ENCODE measurements at places on chromosomes 16 and 17. TPM values are rescaled to one million over a fixed set of nuclear protein-coding genes. Genes with fewer than 3 reads are reported as not detected.

Gene ZFHX3
- polyA plus RNA-seq: 8.8 TPM

Gene CSNK2A2
- 92.9 TPM for polyA plus RNA-seq

Gene RNF135
- 8.7 TPM for polyA plus RNA-seq

Gene EZH1
- 22.6 TPM for polyA plus RNA-seq

Gene CRYBA1
- polyA plus RNA-seq: not detected

Gene NCBP3
- 58.2 TPM for polyA plus RNA-seq

Gene ABCA6
- polyA plus RNA-seq: 15.5 TPM

- no peak for DNase-seq
Measured at GRCh38 chr17:80513892-80514291, 30.7 kb upstream of the RPTOR start.

DNA sequence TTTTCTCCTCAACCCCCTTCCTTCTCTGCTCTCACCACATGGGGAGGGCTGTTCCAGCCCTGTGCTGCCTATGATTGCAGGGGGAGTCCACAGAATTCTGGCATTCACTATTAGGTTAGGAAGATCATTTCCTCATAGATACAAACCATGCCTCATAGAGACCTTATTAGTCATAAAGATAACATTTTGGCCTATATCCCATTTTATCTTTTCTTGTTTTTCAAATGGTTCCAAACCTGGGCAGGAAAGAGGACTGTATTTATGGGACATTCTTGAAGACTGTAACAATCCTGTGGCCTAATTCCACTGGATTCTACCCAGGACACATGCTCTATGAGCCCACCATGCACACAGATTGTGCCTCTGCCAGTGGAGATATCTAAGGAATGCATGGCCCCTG lies 51.7 kb downstream of the ASIC2 start:
- DNase-seq: no peak

DNA sequence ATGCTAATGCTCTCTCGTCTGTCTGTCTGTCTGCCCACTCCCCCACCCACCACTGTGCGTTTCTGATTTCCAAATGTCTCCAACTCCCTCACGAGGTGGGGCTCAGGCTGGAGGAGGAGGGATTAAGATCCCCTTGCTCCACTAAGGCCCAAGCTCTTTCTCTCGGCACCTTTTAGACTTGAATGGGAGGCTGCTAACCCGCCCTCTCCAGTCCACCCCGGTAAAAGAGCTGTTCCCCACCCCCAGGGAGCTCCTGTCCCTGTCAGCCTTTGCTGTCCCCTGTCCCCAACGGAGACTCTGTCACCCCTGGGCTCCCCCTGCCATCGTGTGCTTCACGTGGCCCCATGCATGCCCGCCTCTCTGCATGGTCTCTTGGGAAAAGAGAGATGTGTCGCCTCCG lies 68.5 kb upstream of the PLCG2 start:
- no peak for DNase-seq

- no peak for DNase-seq
Measured at GRCh38 chr17:49575679-49576087, at the start of gene NXPH3. Gene NXPH3 (plus strand): TSS chr17:49575871. CDS start chr17:49576220, 349 bp downstream.

GRCh38 chr16:73390936-73391335 lies 343.0 kb upstream of the ZFHX3 start:
- no peak for DNase-seq

DNA sequence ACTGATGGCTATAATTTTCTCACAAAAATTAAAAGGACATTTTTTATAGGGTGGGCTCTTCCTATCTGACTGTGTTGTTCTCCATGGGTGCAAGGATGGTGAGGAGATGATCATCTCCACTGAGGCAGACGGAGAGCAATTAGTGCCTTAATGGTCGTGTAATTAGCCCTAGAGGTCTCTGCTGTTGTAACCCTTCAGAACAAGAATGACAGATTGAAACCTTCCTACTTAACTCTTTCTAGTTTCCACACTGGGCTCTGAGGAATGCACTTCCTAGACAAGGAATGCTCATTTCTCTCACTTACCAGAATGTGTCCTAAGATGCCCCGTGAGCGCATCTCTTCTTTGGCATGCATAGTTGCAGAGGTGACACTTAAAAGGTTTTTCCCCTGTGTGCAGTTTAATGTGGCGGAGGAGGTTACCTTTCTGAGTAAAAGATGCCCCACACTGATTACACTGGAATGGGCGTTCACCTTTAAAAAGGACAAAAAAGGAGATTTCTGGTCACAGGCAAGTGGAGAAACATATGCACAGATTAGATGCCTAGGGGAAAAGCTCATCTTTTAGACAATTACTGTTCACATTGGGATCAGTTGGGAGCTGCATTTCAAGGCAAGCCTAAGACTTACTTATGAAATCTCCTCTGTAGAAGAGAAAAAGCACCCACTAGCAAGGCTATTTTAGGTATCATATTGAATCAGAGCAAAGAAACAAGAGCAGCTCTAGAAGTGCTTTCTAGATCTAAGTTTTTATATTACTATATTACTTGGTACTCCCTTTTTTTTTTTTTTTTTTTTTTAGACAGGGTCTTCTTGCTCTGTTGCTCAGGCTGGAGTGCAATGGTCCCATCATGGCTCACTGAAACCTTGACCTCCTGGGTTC lies 53.6 kb downstream of the GRB7 start:
- DNase-seq: no peak

DNA sequence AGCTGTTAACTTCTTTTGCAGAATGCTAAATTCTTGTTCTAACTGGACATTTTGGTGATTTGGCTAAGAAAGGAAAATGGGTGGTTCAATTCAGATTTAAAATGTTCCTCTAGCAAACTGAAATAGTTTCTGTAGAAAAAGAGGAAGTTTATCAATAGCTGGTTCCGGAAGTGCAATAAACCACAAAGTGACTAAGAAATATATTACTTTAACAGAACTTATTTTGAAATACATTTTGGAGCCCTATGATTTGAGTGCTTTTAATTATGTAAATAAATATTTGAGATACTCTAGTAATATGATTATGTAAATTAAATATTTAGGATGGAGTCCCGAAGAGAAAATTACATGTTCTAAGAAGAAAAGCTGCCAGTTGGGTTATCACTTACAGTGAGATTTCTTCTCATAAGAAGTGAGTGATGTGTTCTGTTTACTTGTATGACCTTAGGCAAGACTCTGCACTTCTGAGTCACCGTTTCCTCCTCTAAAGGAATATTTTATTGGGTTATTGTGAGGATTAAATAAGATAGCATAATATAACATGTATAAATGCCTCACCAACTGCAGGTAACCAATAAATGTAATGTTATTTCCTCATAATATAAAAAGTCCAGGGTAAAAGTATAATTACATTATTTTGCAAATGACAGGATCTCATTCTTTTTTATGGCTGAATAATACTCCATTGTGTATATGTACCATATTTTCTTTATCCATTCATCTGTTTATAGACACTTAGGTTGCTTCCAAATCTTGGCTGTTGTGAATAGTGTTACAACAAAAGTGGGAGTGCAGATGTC lies at the start of gene EVI2B:
TSS of gene EVI2B (minus strand) at position 73 of the 800 bp plus-strand sequence. CDS start 8,445 bp downstream, outside the sequence.
- DNase-seq: no peak

- no peak for DNase-seq
Measured at GRCh38 chr17:12591021-12591735, 74.5 kb upstream of the MYOCD start.

DNA sequence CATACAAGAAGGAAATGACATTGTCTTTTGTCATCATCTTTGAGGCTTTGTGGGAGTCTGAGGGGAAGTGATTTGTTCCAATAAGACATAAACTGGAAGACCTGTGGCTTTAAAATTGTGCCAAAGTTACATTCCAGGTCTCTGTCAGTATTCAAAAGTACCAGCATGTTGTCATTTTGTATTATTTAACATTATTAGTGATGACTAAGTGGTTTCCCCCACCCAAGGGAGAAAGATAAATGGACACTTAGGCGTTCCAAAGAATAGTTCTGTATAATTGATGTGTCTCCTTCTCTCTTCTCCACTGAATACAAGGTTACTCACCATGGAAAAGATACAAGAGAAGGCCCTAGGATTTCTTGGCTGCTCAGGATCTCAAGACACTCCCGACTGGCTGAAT lies 3.8 kb downstream of the CFAP97D1 start:
- no peak for DNase-seq
